Right forelimb (tissue), 1 donor: ENCODE measurements at places on chromosomes 3 and 15.

DNA sequence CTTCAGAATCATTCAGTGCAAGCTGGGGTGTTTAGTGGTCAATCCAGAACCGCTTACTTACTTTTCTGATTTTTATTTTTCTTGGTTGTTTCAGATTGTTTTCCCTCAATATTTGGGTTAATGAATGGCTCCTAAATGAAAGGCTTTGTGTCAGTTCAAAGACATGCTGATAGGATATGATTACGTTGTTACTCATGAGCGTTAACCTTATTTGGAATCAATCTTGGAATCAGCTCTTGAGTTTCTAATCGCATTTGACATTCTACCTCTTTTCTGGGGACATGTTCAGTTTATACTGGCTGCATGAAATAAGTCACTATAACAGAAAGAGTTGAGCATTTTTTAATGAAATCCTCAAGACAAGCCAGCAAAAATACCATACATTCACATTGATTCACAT is 50.2 kb downstream of the ATP11B start:
- no peak for DNase-seq

DNA sequence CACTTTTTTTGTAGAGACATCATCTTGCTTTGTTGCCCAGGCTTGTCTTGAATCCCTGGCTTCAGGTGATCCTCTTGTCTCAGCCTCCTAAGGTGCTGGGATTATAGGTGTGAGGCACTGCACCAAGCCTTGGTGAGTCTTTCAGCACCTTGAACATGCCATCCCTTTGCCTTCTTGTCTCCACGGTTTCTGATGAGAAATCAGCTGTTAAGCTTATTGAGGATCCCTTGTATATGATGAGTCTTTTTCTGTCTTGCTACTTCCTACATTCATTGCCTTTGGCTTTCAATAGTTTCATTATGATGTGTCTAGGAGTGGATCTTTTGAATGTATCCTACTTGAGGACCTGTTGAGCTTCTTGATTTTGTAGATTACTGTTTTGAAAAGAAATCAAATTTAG is 35.9 kb upstream of the TMCC1 start:
- no peak for DNase-seq

- no peak for DNase-seq
Observed at GRCh38 chr15:70758790-70759462, 4.4 kb downstream of the UACA start.

- no peak for DNase-seq
Observed at GRCh38 chr3:182482705-182483104, 310.6 kb upstream of the ATP11B start.

DNA sequence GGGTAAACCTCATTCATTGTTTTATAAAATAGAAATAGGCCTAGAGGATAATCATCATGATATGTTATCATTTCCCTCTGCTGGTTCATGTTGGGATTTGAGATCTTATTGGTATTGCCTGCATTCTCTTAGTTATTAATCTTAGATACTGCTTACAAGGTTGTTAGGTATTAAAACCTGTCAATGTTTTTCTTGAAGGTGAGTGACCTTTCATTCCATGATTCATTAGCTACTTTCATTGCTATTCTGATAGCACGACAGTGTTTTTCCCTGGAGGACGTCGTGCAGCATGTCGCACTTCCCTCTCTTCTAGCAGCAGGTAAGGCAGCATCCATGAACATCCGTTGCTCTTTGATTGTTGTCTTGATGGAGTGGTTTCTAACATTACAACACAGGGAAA is 17.1 kb downstream of the P2RY12 start:
- DNase-seq: no peak
